NCI-H2029 (cell line): ENCODE measurements at places on chromosomes 2 and 18.

DNA sequence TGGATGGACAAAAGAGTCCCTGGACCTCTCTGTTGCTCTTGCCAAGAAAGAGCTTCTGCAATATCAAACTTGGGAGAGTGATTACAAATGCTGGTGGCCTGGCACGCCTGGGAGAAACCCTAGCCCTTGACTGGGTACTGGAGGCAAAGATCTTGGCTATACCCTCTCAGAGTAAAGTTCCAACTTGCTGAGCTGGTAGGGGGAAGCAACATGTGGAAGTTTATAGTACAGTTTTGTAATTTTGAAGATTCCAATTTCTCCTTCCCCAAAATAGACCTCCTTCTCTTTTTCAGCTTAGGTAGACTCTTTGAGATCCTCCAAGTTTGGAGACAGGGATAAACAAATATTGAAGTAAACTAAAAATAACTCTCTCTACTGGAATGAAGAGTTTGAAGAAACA, 645.3 kb downstream of the NR4A2 start:
- no peak for DNase-seq

DNA sequence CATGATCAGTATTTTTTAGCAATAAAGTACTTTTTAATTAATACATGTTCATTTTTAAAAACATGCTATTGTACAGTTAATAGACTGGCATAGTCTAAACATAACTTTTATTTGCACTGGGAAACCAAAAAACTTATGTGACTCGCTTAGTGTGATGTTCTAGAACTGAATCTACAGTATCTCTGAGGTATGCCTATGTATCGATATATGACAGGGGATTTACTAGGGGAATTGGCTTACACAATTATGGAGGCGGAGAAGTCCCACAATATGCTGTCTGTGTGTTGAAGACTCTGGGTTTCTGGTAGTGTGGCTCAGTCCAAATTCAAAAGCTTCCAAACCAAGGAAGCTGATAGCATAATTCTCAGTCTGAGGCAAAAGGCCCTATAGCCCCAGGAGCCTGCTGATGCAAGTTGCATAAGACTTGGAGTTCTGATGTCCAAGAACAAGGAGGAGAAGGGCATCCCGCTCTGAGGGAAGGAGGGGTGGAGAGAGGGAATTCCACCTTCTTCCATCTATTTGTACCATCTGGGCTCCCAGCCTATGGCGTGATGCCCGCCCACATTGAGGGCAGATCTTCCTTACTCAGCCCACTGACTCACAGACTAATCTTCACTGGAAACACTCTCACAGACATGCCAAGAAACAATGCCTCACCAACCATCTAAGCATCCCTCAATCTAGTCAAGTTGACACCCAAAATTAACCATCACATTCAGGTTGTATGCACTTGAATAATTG, 27.5 kb downstream of the ZNF638 start:
- no peak for DNase-seq

- DNase-seq = no peak
Observed at GRCh38 chr2:46232860-46233259, 64.3 kb upstream of the EPAS1 start.

GRCh38 chr18:12248926-12249720, 5.0 kb upstream of the CIDEA start:
- no peak for DNase-seq

- DNase-seq = no peak
Observed at GRCh38 chr2:188720811-188721605, 253.2 kb upstream of the COL3A1 start.

- DNase-seq = no peak
Observed at GRCh38 chr2:181586569-181587081, 70.3 kb downstream of the CERKL start.

DNA sequence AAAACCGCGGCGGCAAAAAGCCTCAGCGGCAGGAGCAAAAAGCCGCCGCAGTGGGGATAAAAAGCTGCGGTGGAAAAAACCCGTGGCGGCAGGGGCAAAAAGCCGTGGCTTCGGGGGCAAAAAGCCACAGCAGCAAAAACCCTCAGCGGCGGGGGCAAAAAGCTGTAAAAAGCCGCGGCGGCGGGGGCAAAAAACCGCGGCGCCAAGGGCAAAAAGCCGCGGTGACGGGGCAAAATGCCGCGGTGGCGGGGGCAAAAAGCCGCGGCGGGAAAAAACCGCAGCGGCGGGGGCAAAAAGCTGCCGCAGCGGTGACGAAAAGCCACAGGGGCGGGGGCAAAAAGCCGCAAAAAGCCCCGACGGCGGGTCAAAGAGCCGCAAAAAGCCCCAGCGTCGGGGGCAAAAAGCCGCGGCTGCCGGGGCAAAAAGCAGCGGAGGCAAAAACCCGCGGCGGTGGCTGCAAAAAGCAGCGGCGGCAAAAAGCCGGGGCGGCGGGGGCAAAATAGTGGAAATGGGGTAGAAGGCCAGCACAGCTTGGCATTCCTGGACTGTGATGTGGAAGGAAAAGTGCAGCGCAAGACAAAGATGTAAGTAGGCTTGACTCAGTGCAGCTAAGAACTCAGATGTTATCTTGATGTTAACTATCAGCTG, 151.8 kb downstream of the ANKRD30BL start:
- no peak for DNase-seq

DNA sequence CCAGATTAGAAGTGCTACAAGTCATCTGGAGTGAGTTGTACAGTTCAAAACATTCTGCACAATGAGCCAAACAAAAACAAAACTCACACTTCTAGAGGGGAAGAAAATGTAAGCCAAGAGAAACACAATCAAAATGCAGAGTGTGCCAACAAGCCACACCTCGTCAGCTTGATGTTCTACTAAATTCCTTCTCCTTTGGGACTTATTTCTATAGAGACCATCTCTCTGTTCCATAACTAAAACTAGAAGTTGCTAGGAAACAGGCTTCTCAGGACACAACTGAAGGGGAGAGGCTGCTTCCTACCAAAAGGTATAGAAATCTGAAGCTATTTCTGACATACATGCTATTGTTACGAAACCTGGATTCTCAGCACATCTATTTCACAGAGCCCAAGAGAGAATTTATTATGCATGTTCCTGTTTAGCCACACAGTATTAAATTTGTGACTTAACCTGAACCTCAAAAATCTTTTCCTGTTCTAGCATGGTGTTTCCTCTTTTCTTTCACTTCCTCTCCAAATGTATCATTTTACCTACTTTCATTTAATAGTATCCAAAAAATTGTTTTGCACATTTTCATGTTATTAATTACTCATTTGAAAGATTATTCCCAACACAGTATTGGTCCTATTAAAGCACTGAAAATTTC, 211.4 kb upstream of the CCDC150 start:
- no peak for DNase-seq

- DNase-seq = no peak
Observed at GRCh38 chr2:16246281-16246850, 306.0 kb downstream of the MYCN start.

GRCh38 chr2:73081181-73081671, 9.7 kb upstream of the SFXN5 start:
- DNase-seq = no peak

DNA sequence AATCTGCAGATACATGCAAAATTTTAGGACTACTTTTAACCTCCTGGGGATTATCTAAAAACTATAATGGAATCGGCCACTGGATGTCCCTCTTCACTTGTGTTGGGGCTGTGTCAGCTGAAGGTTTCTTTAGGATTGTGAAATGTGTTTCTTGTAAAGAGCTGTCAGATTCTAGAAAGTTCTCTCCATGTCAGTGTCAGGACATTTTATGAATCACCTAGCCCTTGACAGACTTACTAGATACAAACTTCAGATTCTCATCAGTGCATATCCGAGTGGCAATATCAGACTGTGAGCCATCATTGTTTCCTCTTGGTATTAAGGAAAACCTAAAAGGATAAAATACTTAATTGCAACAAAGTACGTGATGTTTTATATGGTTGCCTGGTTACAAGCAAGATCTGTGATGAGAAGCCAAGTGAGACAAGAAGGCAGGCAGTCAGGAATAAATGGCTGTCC, 107.3 kb downstream of the CPS1 start:
- no peak for DNase-seq

- DNase-seq = peak; percentile 5
Observed at GRCh38 chr2:28895189-28895893, 874 bp downstream of the WDR43 start.

DNA sequence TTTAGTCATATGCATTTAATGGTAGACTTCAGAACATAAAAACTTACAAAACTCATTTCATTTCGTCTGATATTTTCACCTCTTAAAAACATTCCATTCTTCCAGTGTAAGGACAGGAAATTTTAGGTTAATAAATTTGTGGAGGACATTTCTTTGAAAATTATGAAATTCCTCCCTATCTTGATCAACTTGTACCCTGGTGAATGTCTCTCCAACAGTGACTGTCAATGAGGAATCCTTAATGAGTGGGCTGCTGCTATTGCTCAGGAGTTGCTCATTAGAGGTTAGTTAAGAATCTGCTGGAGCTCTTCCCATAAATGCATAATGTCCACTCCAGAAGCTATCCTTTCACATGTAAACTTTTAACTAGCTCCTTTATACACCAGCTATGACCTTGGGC, 69.1 kb downstream of the LRP1B start:
- no peak for DNase-seq

GRCh38 chr18:59908799-59909198, 9.0 kb downstream of the PMAIP1 start:
- no peak for DNase-seq

GRCh38 chr2:175435012-175435411, 253.5 kb upstream of the ATP5MC3 start:
- DNase-seq = no peak

DNA sequence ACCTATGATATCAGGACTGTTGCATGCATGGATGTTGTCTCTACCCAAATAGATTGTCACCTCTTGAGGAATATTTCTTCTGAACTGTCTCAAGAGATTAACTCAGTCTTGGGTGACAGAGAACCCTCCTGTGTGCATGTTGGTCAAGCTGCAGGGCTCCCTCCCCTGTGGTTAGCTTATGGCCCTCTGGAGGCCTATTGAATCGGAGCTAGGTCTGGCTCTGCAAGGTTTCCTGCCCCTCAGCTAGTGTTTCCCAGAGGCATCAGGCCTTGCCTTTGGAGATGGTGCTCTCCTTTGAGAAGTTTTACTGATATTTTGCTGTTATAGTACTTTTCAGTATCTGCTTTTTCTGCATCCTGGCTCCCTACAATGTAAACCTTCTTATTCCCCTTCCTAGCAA, 769.2 kb upstream of the FAM98A start:
- DNase-seq = no peak

- DNase-seq = no peak
Observed at GRCh38 chr18:2515171-2515787, 56.0 kb downstream of the METTL4 start.

- DNase-seq = no peak
Observed at GRCh38 chr18:14945984-14946383, 198.0 kb downstream of the ANKRD30B start.

- DNase-seq = no peak
Observed at GRCh38 chr18:79924814-79925731, 26.4 kb downstream of the SLC66A2 start.

DNA sequence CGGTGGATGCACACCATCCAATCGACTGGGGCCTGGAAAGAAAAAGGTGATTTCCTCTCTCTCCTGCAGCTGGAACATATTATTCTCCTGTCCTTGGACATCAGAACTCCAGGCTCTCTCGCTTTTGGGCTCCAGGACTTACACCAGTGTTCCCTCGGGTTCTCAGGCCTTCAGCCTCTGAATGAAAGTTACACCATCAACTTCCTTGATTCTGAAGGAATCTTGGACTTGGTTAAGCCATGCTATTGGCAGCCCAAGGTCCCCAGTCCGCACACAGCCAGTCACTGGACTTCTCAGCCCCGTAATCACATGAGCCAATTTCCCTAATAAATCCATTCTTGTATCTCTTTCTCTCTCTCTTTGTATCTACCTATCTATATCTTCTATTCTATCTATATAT, 418.9 kb downstream of the IRS1 start:
- no peak for DNase-seq

GRCh38 chr2:200219309-200220113, 87.0 kb upstream of the SPATS2L start:
- DNase-seq = no peak

DNA sequence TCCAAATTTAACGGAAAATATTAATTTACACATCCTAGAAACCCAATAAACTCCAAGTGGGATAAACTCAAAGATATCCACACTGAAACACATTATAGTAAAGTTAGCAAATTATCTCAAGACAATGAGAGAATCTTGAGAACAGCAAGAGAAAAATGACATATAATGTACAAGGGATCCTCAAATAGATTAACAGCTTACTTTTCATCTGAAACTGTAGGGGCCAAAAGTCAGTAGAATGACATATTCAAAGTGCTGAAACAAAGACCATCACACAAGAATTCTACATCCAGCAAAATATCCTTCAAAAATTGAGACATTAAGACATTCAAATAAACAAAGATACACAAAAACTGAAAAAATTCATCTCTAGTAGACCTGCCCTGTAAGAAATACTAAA, 18.7 kb upstream of the METTL21A start:
- DNase-seq = no peak

DNA sequence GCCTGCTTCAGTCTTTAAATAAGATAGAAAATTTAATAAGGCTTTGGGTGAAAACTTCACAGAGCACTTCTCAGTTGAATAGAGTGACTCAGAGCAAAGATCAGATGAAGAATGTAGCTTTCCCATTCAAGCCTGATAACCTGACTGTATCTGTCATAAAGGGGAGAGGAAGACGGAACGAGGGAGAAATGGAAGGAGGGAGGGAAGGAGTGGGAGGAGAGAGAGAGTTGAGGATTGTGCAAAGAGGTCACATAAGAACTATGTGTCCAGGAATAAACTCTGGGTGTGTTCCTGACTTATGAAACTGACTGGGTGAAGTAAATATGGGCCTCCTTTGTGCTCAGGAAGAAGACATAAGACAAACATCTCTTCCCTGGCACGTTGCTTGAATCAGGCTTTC, 385.5 kb downstream of the LPIN1 start:
- no peak for DNase-seq

- no peak for DNase-seq
Observed at GRCh38 chr2:209458008-209458979, 34.4 kb downstream of the MAP2 start.

- DNase-seq = no peak
Observed at GRCh38 chr18:77140439-77141109, 8.0 kb upstream of the MBP start.

DNA sequence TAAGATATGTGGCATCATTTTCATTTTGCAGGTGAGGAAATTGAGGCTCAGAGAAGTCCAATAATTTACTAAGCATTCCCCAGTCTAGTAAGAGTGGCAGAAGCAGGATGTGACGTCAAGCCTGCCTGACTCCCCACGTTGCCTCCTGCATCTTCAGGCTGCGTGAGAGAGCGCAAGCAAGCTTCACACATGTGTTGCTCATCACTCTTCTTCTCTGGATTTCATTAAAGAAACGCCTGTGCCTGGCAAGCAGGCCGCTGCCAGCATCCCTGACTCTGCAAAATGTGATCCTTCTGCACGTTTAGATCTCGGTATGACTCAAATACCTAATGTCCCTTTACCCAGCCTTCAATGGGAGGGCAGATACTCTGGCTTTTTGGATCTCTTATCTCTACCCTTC, 96.8 kb downstream of the PRKCE start:
- no peak for DNase-seq

DNA sequence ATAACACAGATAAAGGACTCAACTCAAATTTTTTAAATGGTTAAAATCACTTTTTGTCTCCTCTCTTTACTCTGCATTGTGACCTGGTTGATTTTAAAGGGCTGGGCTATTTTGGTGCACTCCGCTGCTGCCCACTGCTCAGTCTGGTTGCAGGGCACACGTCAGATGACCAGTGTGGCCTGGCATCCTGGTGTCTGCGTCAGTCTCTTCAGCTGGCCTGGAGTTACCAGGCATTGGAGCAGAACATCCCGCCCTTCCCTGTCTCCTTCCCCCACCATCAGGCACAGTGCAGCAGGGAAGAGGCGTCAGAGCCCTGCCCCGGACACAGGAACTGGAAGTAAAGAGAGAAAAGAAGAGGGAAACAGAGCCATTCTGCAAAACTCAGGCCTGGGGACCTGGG, 8.9 kb downstream of the C1QL2 start:
- DNase-seq = no peak
